ENCODE measurements at places on chromosomes 11 and 22.

- no peak for DNase-seq
Measured at GRCh38 chr11:63490551-63491239, at the start of gene PLAAT5. Gene PLAAT5 (minus strand): TSS chr11:63491167. CDS start chr11:63491034, 133 bp downstream.

DNA sequence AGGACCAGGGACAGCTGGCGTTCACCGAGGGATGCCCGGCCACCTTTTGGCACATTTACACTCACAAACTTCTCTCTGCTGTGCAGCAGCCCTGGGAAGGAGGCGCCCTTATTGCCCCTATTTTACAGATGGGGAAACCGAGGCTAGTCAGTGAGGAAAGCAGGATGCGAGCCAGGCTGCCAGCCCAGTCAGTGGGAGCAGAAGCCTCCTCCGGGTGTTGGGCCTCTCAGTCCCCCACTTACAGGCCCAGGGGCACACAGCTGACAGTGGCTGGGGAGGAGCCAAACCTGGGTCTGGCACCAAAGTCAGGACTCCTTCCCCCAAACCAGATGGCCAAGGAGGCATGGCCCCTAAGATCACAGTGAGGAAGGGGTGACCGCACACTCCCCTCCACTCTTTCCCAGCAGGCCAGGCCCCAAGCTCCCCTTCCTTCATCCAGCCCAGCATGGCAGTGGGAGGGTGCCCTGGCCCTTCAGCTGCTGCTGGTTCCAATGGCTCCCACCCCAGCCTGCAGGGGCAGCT is 121.4 kb upstream of the ANO1 start:
- DNase-seq, result no peak

DNA sequence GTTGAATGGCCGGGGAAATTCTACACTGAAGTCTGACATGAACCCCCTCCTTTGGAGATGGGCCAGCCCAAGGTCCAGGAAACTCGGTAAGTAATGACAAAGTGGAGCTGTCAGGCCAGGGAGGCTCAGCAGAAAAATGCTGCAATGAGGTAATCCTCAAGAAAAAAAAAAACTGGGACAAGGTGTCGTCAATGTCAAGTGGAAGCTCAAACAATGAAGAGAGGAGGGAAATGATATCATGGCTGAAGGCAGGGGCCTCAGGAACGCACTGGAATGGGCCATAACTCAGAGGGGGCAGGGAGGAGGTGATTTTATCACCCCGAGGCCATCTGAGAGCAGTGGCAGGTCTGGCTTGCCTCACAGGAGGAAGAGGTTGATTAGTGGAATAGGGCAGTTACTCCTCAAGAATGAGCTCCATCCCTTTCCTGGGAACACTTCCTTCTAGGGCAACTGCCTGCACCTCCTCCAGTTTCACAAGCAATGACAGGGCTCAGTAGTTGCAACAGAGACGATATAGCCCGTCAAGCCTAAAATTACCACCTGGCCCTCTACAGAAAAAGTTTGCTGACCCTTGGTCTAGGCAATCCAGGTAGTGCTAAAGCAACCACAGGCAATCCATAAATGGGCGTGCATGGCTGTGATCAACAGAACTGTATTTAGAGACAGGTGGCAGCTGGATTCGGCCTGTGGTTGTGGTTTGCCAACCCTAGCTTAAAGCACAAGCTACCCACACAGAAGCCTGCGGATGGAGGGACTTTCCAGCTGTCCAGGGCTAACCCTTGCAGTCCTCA is 65.2 kb downstream of the FBXO7 start:
- no peak for DNase-seq

DNA sequence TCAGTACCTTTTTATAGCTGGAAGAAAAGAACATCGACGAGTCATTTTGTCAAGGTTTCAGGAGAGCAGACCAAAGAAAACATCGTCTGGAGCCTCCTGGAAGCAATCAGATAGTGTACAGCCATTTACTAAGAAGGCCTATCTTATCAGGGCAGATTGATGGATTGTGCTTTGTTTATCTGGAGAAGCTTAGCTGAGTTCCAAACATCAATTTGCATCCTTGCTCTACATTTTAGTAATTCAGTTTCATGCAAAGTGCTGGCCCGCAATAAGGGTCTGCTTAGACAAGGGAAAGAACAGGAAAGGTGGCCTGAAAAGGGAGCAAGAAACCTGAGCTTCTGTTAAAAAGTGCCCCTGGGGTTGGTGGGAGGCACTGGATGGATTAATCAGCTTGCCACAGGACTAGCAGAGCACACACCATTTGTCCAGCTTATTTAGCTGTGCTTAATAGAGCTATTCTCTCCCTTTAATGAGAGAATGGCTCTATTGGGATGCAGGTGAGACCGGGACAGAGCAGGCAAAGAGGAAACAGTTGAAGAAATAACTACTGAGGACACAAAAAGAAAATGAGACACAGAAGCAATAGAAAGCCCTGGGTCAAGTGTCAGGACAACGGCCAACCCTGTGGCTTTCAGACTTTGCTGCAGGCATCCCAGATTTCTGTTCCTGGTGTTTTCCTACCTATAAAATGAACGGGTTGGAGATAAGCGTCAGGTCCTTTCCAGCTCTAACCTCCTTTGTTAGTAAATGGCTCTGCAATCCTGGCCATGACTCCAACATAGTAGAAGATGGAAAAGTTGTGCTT is 122.1 kb upstream of the TTC12 start:
- DNase-seq, result no peak
